Vagina (tissue), 2 donors: ENCODE measurements at places on chromosomes 1 and 21.

DNA sequence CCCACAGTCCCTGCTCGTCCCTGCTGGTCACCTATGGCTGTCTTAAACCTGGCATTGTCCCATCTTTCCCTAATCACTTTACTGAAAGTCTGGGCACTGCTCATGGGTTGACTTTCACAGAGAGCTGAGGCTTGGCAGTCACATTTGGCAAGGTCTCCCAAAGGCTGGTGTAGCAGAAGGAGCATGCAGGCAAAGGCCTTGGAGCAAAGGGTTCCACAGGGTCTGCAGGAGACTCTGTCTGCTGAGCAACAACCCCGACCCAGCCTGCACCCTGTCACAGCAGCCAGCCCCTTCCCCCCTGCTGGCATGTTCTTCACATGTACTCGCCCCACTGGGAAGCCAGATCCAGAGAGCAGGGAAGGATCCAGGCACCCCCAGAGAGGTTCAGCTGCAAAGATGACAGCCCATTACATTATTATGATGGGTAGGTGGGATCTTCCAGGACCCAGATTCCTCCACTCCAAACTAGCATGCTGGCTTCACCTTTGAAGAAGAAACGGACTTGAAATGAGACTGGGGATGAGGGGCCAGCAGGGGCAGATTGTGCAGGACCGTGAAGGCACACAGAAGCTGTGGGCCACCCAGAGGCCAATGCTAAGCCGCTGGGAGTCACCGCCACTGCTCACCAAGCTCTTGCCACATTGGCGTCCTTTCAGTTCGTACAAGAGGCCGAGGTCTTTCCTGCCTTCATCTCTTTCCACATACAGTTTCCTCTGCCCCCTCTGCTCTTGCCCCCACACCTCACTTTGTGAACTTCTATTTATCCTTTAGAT, 14.2 kb upstream of the TMEM125 start:
- peak; percentile 40 for DNase-seq

DNA sequence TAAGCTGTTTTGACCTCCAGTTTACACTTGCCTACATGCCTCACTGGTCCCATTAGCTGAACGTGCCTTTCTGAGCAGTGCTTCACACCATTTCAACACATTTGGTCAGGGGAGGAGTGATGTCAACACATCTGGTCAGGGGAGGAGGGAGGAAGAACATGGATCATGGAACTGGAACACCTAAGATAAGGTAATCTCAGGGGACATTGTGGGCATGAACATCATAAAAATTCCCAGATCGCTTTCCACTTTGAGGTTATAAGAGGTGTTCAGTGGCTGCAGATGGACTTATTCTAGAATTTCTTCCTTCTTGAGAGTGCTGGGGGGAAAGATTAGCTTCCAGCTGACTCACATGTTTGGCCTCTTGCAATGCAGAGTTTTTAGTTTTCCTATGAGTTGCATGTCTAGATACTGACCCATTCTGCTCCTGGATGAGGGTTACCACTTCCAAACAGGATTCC, 2.0 kb downstream of the QSOX1 start:
- DNase-seq = peak; percentile 67

GRCh38 chr1:94859174-94859573, 39.0 kb downstream of the SLC44A3 start:
- DNase-seq = no peak

- DNase-seq = peak; percentile 29
These were observed 50.0 kb upstream of the TENT5C start for GRCh38 chr1:117555806-117556205.

- DNase-seq = no peak
These were observed 49.5 kb downstream of the SCMH1 start for GRCh38 chr1:41192456-41193178.

DNA sequence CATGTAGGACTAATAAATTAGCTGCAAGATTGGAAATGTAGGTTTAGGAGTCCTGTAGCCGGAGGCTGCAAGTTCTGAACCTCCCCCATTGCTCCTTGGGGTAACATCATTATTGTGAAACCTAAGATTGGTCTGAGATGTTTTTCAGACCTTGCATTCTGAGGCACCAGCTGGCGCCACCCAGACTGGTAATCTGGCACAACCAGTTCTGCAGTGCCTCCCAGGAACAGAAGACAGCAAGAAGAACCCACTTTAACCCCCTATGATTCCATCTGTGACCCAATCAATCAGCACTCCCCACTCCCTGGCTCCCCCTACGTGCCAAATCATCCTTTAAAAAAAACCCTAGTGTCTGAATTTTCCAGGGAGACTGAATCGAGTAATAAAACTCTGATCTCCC, 11.6 kb upstream of the DNAJC6 start:
- DNase-seq = no peak

- DNase-seq = no peak
These were observed 385.1 kb downstream of the LMX1A start for GRCh38 chr1:164971391-164971790.

DNA sequence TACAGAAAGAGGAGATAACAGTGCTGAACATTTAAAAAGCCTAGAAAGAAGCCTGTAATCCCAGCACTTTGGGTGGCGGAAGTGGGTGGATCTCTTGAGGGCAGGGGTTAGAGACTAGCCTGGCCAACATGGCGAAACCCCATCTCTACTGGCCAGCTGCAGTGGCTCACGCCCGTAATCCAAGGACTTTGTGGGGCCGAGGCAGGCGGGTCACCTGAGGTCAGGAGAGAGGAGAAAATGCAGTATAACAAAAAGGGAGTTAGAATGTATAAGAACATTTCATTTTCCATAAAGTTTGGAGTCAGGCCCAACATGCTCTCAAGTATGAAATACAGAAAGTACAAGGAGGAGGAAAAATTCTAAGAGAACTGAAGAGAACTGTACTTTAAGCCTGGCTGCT, 134.5 kb downstream of the SMYD3 start:
- no peak for DNase-seq

DNA sequence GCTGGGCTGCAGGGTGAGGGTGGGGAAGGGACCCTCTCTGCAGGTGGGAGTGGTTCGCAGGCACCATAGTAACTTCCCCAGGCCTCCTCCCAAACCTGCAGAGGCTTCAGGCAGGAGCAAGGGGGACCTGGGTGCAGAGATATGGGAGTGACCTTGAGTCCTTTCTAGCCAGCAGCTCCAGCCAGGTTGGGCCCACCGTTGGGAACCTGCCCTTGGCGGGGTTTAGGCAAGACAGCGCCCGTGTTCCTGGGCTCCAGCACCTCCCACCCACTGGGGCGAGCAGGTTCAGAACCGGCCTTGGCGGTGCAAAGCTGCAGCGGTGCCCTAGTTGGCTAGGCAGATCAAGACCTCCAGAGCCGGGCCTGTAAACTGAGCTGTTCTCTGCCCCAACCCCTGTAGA, 2.2 kb upstream of the PRDM16 start:
- no peak for DNase-seq

- no peak for DNase-seq
These were observed at the start of gene SPRR1B for GRCh38 chr1:153030895-153031294. Gene SPRR1B (plus strand): TSS chr1:153031203. CDS start chr1:153032346, 1,143 bp downstream.

DNA sequence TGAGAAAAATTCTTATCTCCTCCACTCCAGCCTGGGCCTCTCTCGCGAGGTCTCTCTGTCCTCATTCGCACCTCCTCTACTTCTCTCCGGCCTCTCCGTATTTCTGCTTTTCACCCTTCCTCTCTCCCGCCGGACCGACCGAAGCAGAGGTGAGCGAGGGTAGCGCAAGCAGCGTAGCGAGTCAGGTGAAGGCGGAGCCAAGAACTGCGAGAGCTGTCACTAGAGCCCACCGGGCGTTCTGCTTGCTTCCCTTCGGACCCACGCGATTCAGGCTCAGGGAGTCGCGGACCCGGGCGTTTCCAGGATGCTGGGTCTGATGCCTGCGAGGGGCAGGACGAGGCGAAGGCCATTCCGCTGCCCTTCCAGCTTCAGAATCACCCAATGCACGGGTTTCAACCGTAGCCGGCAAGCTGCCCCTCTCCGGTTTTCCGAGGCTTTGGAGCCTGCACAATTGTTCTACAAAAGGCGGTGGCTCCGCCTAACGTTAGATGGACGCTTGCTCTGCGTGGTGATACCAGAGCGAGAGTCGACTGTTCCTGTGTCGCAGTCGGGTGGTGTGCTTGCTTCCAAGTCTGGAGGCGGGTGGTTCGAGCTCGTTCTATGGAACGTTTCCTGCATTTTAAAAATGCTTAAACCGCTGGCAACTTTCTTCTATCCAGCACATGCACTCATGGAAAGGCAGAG, 310.2 kb downstream of the FAM72C start:
- DNase-seq = no peak

GRCh38 chr1:176932114-176933104, 232.1 kb downstream of the ASTN1 start:
- DNase-seq = no peak

DNA sequence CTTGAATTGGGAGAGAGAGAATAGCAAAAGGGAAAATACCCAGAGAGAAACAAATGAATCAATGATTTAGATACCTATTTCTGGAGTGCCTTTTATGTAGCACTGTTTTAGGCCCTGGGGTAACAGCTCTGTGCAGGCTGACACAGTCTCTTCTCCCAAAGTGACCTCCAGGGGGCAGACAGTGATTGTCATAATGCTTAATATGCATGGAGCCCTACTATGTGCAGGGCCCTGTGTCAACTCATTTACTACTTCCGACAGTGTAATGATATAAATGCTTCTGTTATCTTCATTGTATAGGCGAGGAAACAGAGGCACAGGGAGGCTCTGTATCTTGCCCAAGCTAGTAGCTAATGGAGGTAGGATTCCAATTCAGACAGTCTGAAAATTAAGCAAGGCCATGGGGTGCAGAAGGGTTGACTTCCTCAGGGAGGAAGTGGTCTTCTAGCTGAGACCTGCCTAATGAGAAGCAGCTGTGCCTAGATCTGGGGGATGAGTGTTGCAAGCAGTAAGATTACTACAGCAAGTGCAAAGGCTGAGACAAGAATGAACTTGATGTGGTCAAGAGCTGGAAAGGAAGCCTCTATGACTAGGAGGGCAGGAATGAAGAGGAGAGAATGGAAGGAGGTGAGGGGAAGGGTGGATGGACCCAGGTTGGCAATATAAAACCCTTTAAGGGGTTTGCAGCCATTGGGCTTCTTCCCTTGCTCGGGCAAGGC, 16.2 kb upstream of the SERINC2 start:
- DNase-seq = no peak

DNA sequence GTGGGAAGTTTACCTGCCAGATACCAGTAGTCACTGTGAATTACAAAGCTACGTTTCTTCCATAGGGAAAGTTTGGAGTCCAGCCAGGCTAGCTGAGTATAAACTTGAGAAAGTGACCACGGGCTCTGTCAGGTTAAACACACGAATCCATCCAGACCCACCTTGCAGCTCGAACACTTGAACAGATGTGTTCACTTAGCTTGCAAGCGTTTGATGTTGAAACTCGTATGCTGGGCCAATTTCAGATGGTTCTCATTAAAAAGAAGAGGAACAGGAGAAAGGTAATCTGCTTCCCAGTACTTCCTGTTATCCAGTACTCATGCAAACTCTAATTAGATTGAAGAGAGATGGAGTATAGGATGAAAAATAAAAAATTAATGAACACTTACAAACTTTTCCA, 636.4 kb downstream of the SMYD3 start:
- no peak for DNase-seq

DNA sequence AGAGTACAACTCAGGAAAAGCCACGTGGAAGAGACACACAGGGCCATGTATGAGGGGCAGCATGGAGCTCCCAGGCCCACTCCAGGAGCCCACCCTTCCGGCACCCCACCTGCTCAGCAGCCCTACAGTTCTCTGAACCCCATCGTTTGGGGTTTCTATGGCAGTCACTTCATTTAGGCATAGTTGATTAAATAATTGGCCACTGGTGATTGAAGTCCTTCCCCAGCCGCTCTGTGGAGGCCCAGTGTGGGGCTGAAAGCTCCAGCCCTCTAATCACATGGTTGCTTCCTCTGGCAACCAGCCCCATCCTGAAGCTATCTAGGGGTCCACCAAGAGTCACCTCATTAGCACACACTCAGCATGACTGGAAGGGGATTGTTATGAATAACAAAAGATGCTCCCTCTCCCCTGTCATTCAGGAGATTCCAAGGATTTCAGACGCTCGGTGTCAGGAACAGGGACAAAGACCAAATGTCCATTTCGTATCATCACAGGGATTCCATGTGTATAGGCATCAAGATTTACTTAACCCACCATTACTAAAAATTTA, 12.2 kb upstream of the S100A7A start:
- no peak for DNase-seq

DNA sequence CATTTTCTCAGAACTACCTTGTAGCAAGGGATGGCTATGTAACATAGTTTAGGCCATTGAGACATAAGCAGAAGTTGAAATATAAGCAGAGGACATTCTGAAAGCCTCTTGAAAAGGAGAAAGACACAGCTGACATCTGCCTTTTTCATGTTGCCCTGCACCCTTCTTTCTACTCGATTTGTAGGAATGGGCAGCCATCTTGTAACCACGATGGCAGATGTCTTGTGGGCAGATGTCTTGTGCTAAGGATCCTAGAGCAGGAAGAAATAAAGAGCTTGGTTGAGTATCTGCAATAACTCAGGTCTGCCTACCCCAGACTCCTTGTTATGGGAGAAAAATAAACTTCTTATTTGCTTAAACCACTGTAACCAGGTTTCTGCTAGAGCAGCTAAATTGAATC, 351.0 kb downstream of the PDE4B start:
- DNase-seq = no peak

- no peak for DNase-seq
These were observed 374.6 kb upstream of the RUNX1 start for GRCh38 chr21:35423709-35424108.

DNA sequence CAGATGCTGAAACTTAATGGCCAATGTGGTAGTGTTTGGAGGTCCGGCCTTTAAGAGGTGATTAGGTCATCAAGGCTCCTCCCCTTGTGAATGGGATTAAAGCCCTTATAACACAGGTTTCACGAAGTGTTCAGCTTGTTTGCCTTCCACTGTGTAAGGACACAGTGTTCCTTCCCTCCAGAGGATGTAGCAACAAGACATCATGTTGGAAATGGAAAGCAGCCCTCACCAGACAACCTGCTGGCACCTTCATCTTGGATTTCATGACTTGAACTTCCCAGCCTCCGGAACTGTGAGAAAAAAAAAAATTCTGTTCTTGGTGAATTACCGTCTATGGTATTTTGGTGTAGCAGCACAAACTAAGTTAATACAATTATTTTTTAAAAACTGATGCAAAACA, 613.8 kb downstream of the KIF26B start:
- DNase-seq = no peak

DNA sequence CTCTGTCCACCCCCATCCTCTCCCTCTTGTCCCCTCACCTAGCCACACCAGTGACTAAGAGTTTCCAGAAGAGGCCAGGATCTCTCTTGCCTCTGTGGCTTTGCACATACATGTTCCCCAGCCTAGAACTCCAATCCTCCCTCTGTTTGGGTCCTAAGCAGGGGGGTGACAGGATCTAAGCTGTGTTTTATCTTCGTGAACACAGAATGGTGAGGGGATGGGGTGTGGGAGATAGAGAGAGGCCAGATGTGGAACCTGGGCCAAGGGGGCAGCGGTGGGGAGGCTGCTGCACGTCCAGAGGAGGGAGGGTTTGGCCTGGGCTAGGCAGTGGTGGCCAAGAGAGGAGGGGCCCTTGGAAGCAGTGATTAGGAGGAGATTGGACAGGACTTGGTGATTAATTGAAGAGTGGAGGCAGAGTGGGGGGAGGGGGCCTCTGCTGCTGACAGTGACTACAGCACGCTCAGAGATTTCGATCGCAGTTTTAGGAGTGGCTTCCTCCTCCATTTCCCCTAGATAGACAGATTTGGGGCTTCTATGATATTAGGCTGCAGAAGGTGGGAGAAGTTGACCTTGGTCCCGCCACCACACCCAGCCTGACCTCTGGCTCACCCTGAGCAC, 17.1 kb upstream of the ADGRB2 start:
- no peak for DNase-seq

GRCh38 chr1:79285667-79286066, 279.1 kb upstream of the ADGRL4 start:
- no peak for DNase-seq

GRCh38 chr1:202058001-202058908, 47.9 kb downstream of the ELF3 start:
- no peak for DNase-seq

GRCh38 chr1:182620924-182621585, 16.9 kb upstream of the RGS16 start:
- no peak for DNase-seq
